NCI-H1694 treated with DMSO at 0.1 percent for 48 hours (cell line): ENCODE measurements at places on chromosomes 13 and 19.

DNA sequence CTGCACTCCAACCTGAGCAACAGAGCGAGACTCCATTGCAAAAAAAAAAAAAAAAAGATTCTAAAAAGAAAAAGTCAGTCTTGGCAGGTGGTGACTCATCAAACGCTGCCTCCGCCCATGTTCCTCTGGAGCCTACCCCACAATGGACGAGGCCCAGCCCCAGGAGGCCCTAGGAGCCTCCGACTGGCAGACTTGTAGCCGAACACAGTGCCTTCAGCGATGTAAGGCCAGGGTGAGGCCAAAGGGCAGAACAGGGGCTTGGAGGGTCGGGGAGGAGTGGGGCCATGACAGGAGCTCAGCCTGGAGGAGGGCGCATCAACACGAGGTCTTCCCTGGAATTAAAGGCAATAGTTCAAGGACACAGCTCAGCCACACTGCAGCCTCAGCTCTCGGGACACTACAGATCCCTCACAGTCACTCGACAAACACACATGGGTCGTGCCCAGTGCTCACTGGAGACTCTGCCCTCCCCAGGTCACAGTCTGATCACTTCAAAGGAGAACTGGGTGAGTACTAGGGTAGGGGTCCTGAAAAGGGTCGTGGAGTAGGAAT, 5.1 kb downstream of the USE1 start:
- DNase-seq: no peak

- DNase-seq: no peak
These were observed 103.0 kb downstream of the DNAJC15 start for GRCh38 chr13:43126420-43126819.

- no peak for DNase-seq
These were observed 8.7 kb upstream of the CKM start for GRCh38 chr19:45331411-45331810.

DNA sequence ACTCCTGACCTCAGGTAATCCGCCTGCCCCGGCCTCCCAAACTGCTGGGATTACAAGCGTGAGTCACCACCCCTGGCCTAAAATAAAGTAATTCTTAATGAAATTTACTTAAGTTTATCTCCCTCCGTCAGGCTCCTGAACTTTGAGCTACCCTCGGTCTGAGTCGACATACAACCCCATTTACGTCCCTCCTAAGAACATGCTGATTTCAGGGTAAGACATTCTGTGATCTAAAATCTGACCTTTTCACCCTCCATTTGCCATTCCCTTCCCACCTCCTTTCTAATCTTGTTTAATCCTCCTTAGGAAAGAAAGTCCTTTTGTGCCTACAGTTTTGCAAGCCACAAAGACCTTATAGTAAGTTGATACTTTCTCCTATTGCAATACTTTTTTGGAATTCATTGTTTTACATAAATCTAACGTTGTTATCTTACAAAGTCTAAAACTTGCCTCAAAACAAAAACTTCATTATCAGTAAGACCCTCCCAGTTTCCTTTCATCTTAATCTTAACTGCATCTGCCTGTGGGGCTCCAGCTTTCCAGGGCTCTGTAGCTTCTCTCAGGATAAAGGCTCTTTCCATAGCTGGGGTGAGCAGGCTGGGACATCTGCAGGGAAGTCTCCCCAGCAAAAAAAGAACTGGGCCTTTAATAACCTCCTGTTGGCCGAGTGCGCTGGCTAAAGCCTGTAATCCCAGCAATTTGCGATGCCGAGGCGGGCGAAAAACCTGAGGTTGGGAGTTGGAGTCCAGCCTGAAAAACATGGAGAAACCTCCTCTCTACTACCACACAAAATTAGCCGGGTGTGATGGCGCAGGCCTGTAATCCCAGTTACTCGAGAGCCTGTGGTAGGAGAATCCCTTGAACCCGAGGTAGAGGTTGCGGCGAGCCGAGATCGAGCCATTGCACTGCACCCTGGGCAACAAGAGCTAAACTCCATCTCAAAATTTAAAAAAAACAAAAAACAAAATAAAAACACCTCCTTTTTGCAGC, 143.1 kb downstream of the ZNF737 start:
- DNase-seq: no peak

GRCh38 chr13:66036636-66037035, 1193.5 kb downstream of the PCDH9 start:
- DNase-seq: no peak

DNA sequence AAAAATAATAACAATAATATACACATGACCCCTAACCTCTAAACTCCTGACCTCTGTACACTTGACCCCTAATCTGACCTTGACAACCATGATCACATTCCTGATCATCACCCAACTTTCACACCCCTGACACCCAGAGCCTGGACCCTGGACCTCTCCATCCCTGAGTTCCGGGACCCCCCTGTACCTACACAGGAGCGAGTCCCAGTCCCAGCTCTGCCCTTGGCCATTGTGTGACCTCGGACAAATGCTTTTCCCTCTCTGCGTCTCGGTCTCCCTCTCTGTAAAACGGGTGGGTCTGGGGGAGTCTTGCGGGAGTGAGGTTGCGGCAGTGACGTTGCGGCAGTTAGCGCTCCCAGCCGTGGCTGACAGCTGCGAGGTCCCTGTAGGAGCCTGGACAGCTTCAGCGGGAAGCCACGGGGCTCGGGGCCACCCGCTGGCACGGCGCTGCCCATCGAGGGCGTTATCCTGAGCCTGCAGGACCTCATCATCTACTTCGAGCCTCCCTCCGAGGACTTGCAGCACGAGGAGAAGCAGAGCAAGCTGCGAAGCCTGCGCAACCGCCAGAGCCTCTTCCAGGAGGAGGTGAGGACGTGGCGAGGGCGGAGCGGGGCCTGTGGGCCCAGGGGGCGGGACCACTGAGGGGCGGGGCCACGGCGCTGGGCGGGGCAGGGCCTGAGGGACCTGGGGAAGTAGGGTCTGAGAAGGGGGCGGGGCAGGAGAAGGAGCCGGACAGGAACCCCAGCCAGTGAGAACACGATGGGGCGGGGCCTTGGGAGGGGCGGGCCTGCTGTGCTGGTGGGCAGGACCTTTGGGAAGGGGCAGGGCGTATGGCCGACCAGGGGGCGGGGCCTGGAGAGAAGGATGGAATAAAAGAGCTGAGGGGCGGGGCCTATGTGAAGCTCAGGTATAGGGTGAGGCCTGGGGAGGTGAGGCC, 19.2 kb downstream of the RYR1 start:
- DNase-seq: no peak

GRCh38 chr19:35223084-35223790, 5.3 kb downstream of the FAM187B start:
- DNase-seq: no peak

DNA sequence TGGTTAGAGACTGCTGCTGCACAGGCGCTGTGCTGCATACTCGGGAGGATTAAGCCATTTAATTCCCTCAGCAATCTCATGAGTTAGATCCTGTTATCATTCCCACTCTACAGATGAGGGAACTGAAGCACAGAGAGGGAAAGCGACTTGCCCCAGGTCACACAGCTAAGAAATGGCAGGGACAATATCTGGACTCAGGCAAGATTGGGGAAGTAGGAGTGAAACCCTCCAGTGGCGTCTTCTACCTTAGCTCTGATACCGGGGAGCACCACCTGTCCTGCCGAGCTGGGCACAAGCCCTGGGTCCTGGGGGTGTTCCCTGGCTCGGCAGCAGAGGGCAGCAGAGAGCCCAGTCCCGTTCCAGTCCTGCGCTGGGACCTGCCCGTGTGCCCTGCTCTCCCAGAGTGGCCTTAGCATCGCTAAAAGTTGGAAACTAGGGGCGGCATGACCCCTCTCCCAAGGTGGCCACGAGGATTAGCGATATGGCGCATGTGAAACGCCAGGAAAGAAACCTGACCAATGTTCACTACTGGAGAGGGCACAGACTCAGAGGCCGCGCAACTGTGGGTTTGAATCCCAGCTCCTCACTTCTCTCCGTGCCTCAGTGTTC, 20.5 kb downstream of the CYTH2 start:
- DNase-seq: peak; percentile 18

- peak; percentile 79 for DNase-seq
These were observed 3.6 kb downstream of the PRMT1 start for GRCh38 chr19:49680421-49681351.

GRCh38 chr19:48405850-48406249, 12.4 kb downstream of the GRIN2D start:
- DNase-seq: no peak

GRCh38 chr13:113625965-113626721, 31.9 kb downstream of the ATP4B start:
- no peak for DNase-seq

DNA sequence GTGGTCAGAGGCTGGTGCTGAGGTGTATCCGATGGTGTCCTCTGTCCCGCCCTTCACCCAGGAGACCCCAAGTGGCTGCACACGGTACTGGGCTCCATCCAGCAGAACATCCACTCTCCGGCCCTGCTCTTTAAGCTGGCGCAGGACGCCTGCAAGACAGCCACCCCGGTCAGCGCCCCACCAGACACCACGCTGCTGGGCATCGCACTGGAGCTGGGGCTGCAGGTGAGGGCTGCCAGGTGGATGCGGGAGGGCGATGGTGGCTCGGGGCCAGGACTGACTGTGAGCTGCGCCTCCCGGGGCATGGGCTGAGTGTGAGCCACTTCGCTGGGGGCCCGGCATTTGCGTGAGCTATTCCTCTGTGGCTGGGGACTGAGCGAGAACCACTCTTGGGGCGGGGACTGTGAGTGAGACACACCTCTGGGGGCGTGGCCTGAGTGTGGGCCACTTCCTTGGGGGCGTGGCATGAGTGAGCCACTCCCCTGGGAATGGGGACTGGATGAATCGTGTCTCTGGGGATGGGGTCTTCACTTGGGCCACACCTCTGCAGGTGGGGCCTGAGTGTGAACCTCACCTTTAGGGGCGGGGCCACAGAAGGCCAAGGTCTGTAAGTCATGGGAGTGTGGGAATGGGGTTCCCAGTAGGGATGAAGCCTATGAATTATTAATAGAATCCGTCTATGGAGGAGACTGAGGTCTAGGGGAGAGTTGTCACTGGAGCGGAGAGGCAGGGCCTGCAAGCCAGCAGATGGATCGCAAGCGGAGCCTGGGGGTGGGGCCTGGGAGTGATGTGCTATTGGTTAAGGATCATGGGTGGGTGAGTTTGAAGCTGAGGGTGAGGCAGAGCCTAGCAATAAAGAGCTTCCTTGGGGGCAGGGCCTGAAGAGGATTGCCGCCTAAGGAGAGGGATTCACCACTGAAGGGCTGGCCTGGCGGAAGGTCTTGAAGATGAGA, 30.5 kb downstream of the ZSWIM4 start:
- DNase-seq: no peak

DNA sequence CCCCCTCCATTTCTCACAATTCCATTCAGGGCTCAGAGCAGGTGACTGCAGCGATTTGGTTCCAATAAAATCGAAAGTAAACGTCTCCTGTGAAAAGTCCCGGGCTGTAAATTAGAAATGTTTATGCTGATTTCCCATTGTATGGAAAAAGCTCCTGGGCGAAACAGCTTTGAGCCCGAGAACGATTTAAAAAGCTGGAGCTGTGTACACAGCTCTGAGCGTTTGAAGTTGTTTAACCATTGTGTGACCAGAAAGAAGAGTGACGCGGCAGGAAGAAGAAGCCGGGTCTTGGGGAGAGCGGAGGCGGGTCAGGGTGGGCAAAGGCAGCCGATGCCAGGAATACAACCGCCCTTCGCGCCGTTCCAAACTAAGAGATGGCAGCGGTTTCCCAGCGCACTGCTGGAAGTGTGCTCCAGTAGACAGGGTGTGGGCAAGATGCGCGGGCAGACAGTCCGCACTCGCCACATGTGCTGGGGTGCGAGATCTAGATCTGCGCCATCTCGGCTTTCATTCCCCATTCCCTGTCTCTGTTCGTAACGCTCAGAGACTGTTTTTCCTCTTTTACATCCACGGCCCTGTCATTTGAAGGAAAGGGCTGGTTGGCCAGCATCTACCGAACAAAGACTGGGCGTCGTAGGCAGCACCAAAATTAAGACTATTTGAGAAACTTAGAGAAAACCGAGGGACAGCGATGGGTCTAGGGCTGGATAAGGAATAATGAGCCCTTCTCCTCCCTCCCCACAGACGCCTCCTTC, 960 bp upstream of the GSX1 start:
- peak; percentile 19 for DNase-seq

GRCh38 chr19:47352095-47352494, 3.0 kb downstream of the DHX34 start:
- DNase-seq: no peak

- DNase-seq: no peak
These were observed 31.2 kb upstream of the EPHX3 start for GRCh38 chr19:15263361-15263985.

GRCh38 chr19:48501494-48502349, 9.9 kb downstream of the LMTK3 start:
- DNase-seq: peak; percentile 41

DNA sequence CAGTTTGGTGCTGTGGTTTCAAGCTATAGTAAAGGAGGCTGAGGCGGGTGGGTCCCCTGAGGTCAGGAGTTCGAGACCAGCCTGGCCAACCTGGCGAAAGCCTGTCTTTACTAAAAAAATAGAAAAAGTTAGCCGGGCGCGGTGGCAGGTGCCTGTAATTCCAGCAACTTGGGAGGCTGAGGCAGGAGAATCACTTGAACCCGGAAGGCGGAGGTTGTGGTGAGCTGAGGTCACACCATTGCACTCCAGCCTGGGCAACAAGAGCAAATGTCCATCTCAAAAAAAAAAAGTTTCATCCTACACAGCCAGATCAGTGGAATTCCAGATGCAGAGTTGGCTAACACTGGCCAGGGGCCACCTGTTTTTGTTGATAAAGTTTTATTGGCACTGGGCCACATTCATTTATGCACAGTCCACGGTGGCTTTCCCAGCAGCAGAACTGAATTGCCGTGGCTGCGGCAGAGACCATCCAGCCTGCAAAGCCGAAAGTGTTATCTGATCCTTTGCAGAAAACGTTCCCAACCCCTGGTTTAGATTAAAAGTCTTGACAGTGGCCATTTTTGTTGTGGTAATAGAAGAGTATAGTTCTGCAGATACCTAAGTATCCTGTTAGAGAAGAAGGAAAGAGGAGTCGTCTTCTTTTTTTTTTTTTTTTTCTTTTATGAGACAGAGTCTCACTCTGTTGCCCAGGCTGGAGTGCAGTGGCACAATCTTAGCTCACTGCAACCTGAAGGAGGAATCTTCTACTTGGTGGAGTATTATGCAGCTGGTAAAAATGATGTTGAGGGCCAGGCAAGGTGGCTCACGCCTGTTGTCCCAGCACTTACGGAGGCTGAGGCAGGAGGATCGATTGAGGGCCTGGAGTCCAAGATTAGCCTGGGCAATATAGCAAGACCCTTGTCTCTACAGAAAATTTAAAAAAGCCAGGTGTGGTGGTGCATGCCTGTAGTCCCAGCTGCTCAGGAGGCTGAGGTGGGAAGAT, 8.7 kb downstream of the NCLN start:
- no peak for DNase-seq

GRCh38 chr13:69857183-69857821, 250.3 kb upstream of the ATXN8OS start:
- peak; percentile 10 for DNase-seq

- no peak for DNase-seq
These were observed 62.3 kb upstream of the PARP4 start for GRCh38 chr13:24574847-24575246.

GRCh38 chr19:45863840-45864628, at the start of gene FOXA3:
TSS of gene FOXA3 (plus strand) at chr19:45864326. CDS start at chr19:45864457, 131 bp downstream.
- DNase-seq: peak; percentile 38
